ENCODE measurements at places on chromosomes 5 and 9.
A peak's percentile ranks its signal among the peaks of the same experiment; 100 is the strongest.

GRCh38 chr5:133117166-133117911 is 65.5 kb downstream of the HSPA4 start:
- DNase-seq, result no peak

GRCh38 chr9:135607401-135608293 is 31.7 kb downstream of the GLT6D1 start:
- DNase-seq, result no peak

GRCh38 chr9:108474356-108474755 is 381.4 kb downstream of the ACTL7B start:
- DNase-seq, result no peak

DNA sequence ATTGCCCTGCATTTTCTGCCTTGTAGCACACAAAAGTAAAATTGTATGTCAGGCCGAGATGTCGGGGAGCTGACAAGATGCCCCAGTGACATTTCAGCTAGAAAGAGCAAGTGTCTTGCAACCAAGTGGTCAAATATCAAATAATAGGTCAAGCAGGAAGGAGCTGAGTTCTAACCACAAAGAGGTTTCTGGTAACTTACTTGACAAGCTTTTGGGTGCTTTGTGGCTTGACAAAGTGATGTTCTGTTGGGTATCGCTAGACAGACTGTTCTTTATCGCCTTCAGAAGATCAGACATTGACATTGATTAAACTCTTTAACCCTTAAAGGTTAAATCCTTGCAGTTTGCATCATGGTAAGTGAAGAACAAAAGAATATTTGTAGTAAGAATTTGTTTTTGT is 419.9 kb downstream of the CCDC171 start:
- DNase-seq, result no peak

GRCh38 chr9:7973123-7973522 is 173.5 kb upstream of the DMAC1 start:
- no peak for DNase-seq

- no peak for DNase-seq
Measured at GRCh38 chr5:92371171-92371888, 988.2 kb upstream of the ARRDC3 start.

GRCh38 chr9:116774421-116775180 is 87.5 kb downstream of the TRIM32 start:
- DNase-seq, result no peak

GRCh38 chr5:56670916-56671315 is 144.4 kb upstream of the MAP3K1 start:
- no peak for DNase-seq

DNA sequence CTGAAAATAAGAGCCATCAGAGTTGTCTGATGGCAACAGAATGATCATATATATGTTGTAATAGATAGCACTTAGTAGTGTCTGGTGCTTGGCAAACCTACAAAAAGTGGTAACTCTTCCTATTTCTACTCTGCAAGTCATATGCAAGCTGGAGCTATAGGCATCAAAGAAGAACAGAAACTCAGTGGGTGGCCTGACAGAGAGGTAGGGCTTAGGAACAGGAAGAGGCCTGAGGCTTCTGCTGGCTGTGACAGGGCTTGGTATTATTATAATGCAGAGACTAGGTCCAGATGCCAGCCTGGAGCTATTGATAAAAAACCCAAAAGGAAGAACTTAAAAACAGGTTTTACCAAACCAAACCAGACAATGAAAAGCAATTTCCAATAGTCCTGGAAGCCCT is 4.4 kb upstream of the DIAPH1 start:
- peak; percentile 45 for DNase-seq

DNA sequence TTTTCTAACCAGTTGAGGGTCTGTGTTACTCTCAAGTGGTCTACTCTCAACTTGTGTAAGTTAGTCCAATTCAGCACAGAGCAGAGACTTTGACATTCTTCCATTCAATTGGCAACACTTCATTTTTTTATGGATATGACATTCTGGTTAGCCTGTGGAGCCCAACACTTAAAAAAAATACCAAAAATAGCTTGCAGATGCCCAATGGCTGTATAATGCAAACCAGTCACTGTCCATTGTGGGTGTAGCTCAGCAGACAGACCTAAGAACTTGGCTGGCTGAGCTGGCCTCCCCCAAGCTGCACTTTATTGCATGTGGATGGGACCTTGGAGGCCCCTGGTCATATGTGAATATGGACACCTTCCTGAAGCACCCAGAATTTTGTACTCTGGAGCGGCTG is 103.2 kb downstream of the DPYSL3 start:
- DNase-seq, result no peak

- DNase-seq, result no peak
Measured at GRCh38 chr9:78746010-78746409, 449.1 kb downstream of the PSAT1 start.

DNA sequence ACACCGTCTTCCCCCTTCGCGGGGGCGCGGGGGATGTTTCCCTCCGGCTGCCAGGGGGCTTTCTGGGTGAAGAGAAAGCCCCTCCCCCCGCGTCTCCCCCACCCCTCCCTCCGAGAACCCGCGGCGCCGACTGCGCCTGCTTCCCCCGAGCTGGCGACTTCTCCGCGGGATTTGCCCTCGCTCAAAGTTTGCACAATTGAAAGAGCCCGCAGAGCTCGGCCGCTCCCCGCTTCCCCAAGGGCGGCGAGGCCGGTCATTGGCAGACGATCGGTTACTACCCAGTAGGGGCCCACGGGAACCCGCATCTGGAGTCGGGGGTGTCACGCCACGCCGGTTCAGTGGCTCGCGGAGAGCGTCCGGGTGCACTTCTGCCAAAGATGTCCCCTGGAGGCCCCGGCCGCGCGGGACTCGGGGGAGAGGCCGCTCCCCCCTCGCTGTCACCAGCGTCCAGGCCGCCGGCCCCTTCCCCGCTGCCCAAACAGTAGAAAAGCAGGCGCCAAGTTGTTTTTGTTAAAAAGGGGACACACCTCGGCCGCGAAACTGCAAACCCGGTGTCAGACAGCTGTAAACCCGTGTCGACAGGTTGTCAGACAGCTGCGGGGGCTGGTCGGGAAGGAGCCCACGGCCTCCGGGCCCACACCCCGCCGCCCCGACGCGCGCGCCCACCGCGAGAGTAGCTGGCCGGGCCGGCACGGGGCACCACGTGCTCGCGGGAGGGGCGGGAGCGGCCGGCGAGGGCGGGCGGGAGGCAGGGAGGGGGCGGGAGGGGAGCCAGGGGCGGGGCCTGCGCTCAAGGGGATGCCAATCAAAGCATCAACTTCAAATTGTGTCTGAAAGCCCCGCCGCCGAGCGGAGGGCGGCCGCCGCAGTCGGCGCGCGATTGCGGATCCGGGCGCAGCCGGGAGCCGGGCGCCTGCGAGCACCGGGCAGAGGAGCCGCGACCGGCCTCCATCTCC is at the start of gene IRX1:
Gene IRX1, plus strand, starts transcription at position 827 of the 956 bp plus-strand sequence. CDS start 274 bp downstream, outside the sequence.
- no peak for DNase-seq

GRCh38 chr9:86452201-86452828 is 98.1 kb upstream of the TUT7 start:
- DNase-seq, result no peak

DNA sequence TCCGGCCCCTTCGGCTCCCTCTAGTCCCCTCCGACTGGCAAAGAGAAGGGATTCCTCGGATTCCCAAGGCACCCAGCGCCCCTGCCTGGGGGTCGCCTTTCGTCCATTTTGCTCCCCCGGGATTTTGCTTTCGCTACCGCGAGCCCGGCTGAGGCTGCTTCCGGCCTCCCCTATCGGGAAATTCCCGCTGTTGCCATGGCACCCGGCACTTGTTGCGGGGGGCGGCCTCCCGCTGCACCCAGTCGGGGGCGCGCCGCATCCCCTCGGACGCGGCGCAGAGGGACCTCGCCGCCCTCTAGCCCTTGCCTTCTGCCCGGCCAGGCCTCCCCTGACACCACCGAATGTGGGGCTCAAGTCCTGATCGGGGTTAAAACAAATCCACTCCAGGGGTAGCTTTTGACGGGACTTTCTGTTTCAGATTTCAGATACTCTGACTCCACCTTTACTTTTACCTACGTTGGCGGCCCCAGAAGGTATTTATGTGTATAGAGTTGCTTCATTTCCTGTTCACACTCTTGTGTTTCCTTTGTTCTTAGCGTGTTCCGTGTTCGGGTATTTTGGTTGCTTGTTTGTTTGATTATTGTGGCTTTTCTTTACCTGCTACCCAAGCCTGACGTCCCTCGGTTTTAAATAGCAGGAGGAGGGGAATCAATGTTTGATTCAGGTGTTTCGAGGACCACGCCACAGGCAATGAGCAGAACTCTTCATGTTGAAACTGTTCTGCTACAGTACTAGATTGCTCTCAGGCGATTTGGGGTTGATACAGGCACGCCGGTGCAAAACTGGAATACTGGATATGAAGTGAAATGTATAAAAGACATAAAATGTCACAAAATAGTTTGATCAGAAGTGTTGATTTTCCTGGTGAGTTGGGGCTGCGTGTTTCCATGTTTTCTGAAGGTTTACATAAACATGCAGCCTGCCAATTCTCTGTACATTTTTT is 1.5 kb downstream of the PARP8 start:
- DNase-seq, result peak; percentile 84

GRCh38 chr5:145834554-145834916 is 607 bp downstream of the PRELID2 start:
- DNase-seq, result no peak

DNA sequence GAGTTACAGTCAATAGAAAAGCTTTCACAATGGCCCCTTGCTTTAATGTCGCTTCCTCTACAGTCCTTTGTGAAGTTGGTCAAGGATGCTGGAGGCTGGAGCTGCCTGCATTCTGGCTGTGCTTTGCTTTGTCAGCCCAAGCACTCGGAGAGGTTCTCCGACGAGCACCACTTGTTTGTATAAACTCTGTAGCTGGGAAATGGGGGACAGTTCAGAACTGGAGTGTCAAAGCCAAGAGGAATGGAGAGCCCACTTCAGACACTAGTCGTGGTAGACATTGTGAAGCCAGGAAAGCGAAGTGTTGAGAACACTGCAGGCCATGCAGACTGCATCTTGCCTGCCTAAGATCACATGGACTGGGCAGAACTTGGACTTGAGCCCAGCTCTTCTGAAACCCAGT is 330.3 kb downstream of the GADD45G start:
- no peak for DNase-seq

- no peak for DNase-seq
Measured at GRCh38 chr9:38423973-38424843, at the start of gene IGFBPL1. Gene IGFBPL1, minus strand, starts transcription at chr9:38424454. Its CDS starts 30 bp downstream, at chr9:38424424.

GRCh38 chr9:137116027-137116507 is 1.5 kb upstream of the DPP7 start:
- no peak for DNase-seq

DNA sequence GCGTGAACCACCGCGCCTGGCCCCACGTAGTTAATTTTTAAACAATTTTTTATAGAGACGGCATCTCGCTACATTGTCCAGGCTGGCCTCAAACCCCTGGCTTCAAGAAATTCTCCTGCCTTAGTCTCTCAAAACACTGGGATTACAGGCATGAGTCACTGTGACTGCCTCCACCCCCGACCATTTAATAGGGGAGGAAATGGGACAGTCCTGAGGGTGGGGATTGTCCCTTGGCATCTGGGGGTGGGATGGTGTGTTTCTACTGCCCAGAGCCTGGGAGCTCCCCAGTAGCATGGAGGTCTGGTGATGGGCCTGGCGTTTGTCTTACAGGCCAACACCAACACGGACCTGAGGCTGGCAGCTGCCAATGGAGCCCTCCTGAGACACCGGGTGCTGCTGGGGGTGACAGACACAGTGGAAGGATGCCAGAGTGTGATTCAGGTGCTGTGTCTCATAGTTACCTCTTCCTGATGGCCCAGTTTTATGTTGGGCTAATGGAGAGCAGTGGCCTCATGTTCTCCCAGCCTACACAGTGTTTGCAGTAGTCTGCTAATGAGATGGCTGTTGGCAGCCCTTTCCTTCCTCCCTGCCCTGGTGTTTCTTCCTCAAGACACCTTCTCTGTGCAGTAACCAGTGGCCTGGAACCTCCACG is 22.5 kb downstream of the TMEM268 start:
- no peak for DNase-seq

- DNase-seq, result no peak
Measured at GRCh38 chr5:149616727-149617285, 35.5 kb downstream of the ARHGEF37 start.

- DNase-seq, result no peak
Measured at GRCh38 chr5:4549351-4549750, 590.8 kb upstream of the ADAMTS16 start.

DNA sequence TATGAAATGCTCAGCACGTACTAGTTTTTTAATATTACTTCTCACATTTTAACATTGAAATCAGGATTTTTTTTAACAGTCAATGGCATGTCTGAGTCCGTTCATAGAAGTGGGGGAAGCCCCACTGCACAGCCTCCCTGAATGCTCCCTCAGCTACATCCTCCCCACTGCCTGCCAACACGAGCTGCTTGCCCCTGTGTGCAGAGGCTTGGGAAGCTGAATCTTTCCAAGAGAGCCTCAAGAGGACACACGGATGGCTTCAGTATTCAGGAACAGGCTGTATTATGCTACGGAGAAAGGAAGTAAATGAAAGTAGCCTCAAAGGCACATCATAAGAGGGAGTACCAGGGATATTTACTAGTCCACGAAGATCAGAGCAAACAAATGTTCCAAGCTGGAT is 248.7 kb downstream of the SPOCK1 start:
- DNase-seq, result no peak

DNA sequence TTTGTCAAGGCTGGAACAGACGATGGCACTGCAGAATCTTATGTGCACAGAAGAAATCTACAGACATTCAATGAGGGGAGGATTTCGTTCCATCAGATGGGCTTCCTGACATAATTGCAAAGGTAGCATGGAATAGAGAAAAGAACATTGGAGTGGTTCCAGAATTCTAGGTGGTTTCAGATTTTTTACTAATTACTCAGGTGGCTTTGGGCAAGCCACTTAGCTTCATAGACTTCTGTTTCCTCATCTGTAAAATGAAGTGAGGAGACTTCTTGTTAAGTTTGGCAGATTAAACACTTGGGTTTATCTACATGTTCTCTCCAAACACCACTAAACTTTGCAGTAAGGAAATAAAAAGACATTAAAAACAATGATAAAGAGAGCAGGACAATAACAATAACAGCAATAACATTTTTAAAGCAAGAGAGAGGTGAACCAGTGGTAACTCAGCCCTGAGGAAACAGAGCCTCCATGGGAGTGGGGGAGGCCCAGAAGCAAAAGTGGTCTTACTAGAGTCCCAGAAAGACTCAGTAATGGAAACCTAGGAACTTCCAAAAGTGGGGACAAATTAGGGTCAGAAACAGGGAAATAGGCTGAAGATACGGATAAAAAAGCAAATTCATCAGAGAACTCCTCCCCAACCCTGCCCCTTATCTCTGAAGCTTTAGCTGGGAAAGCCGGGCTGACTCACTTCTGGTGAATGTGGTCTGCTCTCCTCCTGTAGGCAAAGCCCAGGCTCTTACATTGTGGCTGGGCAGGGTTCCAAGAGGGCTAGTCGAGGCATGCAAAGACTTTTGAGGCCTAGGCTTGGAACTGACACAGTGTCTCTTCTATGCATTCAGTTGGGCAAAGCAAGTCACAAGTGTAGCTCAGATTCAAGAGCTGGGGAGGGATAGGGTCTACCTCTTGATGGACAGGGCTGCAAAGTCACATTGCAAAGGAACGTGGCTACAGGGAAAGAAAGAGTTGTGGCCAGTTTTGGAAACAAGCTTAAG is 11.8 kb upstream of the ACTBL2 start:
- peak; percentile 20 for DNase-seq

GRCh38 chr5:154970759-154971158 is 29.9 kb downstream of the MRPL22 start:
- no peak for DNase-seq

Measured in CD4-positive, alpha-beta T cell (primary cell).